ENCODE measurements at places on chromosomes 13 and 19.

- no peak for DNase-seq
These were observed 251.8 kb downstream of the UQCRFS1 start for GRCh38 chr19:28960986-28961705.

DNA sequence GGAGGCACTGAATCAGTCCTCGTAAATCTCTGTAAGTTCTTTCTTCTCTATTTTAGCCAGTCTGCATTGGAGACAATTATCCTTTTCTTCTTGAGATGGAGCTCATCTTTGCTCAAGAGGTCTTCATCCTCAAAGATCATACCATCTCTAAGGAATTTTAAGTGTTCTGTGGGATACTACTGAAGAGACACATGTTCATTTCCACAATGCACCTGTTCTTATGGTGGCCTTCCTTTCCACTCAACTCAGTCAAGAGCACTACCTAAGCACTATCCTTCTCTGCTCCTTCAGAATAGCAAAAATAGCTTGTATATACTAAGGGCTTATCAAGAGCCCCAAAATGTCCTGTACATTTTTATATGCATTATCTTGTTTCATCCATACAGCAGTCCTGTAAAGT lies 214.0 kb downstream of the KLF5 start:
- DNase-seq: no peak

DNA sequence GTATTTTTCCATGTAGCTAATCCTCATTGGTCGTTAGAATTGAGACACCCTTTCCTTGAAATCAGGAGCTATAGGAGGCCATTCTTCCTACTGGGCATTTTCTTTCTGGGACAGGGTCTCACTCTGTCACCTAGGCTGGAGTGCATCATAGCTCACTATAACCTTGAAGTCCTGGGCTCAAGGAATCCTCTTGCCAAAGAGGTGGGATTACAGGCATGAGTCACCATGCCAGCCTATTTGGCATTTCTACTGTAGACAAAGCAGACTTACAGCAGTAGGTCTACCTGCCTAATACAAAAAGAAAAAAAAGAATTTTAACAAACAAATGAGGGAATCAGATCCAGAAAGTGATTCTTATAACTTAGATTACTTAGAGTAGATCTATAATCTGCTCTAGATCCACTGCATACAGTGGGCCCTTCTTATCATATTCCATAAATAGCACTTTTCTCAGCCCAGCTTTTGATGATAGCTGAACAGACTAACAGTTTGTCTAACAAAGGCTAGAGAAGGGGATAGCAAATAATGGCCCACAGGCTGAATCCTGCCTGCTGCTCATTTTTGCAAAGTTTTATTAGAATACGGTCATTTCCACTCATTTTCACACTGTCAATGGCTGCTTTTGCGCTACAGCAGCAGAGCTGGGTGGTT lies 36.7 kb upstream of the USPL1 start:
- DNase-seq: no peak

DNA sequence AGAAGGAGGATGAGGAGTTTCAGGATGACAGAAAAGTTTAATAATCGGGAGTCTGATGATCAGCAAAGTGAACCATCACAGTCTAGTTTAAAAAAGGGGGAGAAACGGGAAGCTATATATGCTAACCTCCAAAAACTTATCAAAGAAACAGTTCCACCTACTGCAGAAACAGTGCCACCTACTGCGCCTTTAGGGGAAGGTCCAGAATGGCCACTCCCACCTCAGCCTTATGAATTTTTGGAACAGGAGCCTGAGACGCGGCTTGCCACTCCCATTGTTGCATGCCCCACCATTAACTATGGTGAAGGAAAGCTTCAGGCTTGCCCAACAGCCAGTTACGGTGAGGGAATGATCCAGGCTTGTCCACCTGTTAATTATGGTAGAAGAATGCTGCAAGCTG lies 929.0 kb downstream of the SLITRK6 start:
- DNase-seq: no peak

- no peak for DNase-seq
These were observed 583.7 kb upstream of the SPRY2 start for GRCh38 chr13:80924596-80924995.

Data from stimulated activated CD4-positive, alpha-beta T cell treated with anti-CD3 and anti-CD28 coated beads, Interleukin-4, amount 100 ng/mL, for 48 hours (primary cell).